ENCODE measurements at places on chromosomes 6 and 20. TPM values are rescaled to one million over a fixed set of nuclear protein-coding genes. Genes with fewer than 3 reads are reported as not detected.

Gene RAET1L
- total RNA-seq = not detected

Gene TP53TG5
- not detected for total RNA-seq

Gene CEBPB
- total RNA-seq = 18.5 TPM

- no peak for DNase-seq
These were observed 98.5 kb upstream of the TMEM170B start for GRCh38 chr6:11439017-11439420.

GRCh38 chr6:19554356-19555225 is 282.6 kb upstream of the ID4 start:
- DNase-seq = no peak
